ENCODE measurements at places on chromosomes 12 and 14.

DNA sequence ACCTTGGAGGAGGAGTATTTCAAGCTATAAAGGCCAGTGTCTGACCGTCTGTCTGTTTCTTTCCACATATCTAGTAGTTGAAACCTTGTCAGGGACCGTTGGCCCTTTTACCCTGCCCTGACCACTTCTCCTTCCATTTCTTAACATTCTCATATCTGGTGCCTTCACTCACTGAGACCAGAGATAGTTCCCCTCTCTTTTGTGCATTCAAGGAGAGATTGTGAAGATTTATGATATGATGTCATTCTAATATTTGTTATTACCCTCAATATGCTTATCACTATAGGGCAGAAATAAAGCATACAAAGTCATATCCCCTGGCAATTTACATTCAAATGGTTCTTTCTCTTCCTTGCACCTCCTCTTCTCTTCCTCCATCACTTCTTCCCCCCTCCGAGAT is 83.3 kb downstream of the PLXNC1 start:
- DNase-seq: no peak

GRCh38 chr12:7705846-7706245 is 5.4 kb upstream of the DPPA3 start:
- no peak for DNase-seq

GRCh38 chr12:95703986-95704385 is 86.6 kb downstream of the NTN4 start:
- DNase-seq: no peak

- no peak for DNase-seq
These were observed 305.7 kb upstream of the SSTR1 start for GRCh38 chr14:37901978-37902377.
